ENCODE measurements at places on chromosomes 3 and 15.
A peak's percentile ranks its signal among the peaks of the same experiment; 100 is the strongest.

- DNase-seq: peak; percentile 45
Measured at GRCh38 chr3:113914646-113915045, 33.2 kb upstream of the ZDHHC23 start.

- peak; percentile 24 for DNase-seq
Measured at GRCh38 chr15:76058714-76059319, 968 bp upstream of the TMEM266 start.

- DNase-seq: no peak
Measured at GRCh38 chr3:188905547-188905946, 266.2 kb upstream of the TPRG1 start.

DNA sequence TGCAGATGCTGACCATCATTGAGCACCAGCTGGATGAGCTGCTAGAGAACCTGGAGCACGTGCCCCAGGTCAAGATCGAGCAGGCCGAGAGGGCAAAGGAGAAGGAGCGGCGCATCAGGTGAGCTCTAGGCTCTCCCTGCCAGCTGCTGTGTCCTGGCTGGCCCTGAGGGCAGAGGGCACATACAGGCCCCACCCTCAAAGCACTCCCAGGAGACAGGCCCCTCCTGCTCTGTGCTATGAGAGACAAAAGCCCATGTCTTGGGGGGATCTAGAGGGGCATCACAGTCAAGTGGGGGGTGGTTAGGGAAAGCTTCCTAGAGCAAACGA, 39.5 kb downstream of the CFAP100 start:
- DNase-seq: no peak

- DNase-seq: no peak
Measured at GRCh38 chr3:73908218-73908617, 283.5 kb upstream of the PDZRN3 start.

DNA sequence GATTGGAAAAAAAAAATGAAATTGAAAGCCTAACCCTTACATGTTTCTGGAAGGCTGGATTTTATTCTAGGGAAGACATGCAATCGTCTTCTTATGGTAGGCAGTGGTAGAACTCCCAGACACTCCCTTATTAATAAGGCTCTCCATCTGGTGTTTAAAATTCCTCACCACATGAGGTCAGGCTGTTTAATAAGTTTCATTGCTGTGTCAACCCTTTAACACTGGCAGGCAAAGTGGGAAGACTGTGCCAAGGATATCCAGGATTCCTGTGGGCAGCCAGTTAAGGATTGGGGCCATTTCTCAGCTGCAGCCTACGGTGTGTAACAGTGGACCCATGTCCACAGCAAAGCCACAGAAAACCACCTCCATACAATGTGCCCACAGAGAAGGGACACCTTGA, 225.5 kb upstream of the CHRM5 start:
- DNase-seq: no peak

DNA sequence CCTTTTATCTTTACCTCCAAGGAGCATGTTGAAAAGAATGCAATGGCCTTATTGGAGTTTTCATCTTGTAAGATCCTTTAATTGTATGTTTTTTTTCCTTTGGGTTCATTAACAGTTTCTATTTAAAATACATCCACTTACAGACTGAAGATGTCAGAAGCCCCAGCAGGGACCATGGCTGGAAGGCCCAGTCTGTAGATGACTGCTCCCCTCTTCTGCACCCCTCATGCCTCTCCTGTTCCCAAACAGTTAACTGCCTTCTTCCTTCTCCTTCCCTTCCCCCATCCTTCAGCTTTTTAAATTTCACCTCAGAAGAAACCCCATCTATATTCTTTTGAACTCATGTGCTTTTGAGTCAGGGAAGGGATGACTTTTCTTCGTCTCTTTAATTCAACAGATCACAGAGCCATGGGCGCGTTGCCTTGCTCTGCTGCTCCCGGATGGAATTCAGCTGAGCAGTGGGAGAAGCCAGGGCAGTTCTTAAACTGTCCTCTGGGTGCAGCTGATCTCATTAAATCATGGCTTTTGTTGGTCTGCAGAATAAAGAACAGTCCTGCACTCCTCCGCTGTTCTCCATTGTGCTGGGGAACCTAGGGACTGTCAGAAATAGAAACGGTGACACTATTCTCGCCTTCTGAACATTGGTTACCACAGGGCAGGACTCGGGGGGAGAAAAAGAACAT, 71.5 kb upstream of the EIF1B start:
- DNase-seq: peak; percentile 29

DNA sequence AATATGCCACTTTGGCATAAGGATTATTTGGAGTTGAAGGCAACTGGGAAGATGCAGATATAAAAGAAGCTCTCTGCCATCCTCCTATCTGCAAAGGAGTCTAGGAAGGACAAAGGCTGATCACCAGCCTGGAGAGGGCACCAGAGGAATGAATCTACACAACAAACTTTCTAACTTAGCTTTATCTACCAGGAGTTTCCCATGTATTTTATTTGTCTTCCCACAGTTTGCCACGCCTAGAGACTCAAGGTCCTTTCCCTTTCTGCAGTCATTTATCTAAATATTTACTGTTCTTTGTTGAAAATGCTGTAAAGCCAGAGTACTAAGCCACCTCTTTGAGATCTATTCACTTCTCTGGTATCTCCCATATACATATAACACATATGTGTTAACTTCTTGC, 32.2 kb downstream of the GPR176 start:
- DNase-seq: peak; percentile 54
